SK-N-DZ (cell line): ENCODE measurements at places on chromosomes 16 and 17.

- DNase-seq, result no peak
Observed at GRCh38 chr17:64117981-64118979, 11.7 kb downstream of the ERN1 start.

- no peak for DNase-seq
Observed at GRCh38 chr16:16167927-16168326, 55.4 kb downstream of the ABCC6 start.

DNA sequence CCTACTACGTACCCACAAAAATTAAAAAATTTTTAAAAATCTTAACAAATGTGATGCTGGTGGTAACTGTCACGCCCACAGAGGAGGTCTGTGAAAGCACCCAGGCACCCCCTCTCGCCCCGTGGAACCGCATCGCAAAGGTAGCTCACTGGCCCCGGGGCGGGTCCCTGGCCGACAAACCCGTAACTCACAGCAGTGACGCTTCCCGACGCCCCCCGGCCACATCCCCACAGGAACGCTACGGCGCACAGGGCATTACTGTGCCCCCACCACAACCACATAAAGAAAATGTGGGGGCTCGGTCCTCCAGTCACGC lies 366 bp downstream of the ANKS3 start:
- DNase-seq, result no peak

- no peak for DNase-seq
Observed at GRCh38 chr16:22685459-22685830, 128.5 kb upstream of the HS3ST2 start.

DNA sequence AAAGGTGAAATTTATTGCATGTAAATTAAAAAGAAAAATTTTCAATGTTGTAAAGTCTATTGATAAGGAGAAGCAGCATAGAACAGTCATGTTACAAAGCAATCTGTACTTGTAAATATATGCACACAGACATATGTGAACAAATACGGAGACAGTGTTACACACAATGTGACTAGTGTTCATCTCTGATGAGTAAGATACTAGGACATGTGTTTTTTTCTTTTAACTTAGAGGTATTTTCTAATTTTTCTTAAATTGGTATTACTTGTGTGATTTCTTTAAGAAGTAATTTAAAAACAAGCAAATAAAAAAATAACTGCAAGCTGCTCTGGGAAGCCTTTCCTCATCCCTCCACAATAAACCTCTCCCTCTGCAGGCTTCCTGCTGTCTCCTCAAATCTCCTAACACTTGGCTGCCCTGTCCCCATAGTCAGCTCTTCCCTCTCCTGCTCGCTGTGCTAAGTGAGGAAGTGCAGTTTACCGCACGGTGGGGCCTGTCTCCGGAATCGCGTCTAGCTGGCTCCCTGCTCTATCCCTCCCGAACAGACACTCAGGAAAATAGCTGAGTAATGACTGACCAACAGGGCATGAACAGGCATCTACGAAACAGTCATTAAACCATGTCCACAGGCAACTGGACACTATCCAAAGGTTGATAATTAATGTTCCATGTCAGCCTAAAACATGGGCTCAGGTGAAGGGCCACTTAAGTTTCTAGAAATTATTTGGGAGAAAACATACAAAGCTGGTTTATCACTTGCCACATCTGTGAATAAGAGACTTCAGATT lies 35.9 kb downstream of the CMTM4 start:
- DNase-seq, result peak; percentile 81

- DNase-seq, result no peak
Observed at GRCh38 chr17:57528058-57528451, 217.0 kb downstream of the CCDC182 start.

GRCh38 chr17:41475421-41475820 lies 5.5 kb downstream of the KRT35 start:
- DNase-seq, result no peak

GRCh38 chr16:1929578-1930337 lies 11.5 kb upstream of the HS3ST6 start:
- DNase-seq, result peak; percentile 83

DNA sequence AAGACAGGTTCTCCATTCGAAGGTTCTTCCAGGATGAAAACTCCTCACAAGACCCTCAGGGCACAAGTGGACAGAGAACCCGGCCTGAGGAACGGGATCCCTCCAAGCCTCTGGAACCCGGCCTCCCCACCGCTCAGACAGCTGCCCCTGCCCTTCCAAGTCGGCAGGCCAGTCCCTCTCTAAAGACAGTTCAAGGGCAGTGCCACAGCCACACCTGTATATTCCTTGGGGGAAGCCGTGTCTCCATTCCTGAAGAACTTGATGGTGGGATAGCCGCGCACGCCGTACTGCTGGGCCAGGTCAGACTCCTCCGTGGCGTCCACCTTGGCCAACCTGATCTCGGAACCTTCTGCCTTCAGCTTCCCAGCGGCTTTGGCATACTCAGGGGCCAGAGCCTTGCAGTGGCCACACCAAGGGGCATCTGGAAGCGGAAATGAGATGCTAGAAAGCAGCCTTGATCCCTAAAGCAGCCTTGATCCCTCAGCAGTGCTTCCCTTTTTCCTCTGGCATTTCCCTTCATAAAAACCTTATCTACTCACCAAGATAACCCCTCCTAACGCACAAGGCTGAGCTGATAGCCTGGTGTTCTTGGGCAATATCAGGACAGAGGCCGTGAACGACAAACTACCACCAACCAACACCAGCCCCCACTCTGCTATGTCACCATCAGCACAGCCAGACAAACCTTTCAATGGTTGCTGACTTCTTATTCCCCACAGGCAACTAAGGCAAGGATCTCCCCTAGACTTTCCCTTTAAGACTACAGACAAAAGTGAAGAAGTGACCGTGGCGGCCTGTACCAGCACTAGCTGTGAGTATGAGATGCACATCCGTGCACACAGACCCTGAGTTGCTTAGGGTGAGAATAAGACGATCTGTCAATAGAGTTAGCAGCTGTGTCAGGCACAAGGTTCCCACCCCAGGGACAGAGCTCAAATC lies 1.1 kb downstream of the P4HB start:
- no peak for DNase-seq

GRCh38 chr17:14434506-14434905 lies 133.6 kb downstream of the HS3ST3B1 start:
- no peak for DNase-seq

DNA sequence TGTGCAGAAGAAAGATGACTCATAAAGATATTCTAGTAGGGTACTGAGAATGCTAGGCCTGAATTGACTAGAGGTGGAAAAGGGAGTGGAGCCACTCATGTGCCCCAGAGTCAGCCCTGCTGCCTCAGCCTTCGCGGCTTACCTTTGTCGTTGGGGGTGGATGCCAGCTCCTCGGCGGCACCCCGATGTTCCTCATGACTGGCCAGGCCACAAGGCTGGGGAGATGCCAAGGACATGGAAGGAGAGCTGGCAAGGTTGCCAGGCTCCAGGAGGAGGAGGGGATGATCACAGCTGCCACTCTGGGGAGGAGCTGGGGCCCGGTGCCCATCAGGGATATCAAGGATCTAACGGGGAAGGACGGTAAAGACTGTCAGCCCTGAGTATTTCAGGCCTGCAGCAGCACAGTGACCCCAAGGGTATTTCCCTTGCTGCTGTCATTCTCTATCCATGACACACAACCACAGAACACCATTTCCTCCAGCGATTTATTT lies 9.7 kb upstream of the SLC35B1 start:
- no peak for DNase-seq

GRCh38 chr16:15552507-15552906 lies 90.4 kb downstream of the MARF1 start:
- DNase-seq, result no peak

DNA sequence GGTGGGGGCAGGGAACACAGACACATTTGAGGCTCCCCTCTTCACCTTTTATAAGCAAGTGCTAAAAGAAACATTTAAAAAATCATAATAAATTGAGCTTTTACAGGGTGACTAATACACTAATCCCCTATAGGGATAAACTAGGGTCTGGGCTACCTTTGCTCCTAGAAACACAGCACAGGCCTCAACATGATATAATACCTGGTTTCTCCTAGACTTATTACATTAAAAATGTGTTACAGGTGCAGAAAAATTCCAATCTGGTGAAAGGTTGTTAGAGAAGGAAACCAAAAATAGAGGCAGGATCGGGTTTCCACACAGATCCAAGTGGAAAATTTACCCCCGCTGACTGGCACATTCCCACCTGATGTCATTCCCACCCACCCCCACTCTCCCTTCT lies 124.7 kb upstream of the NOG start:
- no peak for DNase-seq

DNA sequence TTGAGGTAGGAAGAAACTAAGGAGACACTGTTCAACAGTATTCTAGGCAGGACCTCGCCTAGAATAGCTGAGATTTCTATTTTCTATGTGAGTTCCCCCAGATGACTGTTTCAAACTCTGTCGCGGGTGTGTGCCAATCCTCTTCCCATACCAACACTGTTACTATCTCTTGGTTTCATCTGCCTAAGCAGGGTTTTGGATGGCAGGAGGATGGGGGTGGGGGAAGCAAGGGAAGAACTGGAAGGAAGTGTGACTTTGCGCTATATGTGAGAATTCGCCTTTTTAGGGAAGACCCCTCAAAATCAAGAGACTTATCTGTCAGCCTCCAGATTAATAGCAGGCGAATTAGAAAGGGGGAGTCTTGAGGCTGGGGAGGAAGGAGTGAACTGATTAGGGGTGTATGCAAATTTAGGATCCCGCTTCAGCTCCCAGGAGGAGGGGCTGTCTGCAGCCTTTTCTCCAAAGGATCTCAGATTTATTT lies 521 bp upstream of the G6PC3 start:
- DNase-seq, result peak; percentile 42

GRCh38 chr16:54460263-54460860 lies 173.8 kb upstream of the IRX3 start:
- no peak for DNase-seq

DNA sequence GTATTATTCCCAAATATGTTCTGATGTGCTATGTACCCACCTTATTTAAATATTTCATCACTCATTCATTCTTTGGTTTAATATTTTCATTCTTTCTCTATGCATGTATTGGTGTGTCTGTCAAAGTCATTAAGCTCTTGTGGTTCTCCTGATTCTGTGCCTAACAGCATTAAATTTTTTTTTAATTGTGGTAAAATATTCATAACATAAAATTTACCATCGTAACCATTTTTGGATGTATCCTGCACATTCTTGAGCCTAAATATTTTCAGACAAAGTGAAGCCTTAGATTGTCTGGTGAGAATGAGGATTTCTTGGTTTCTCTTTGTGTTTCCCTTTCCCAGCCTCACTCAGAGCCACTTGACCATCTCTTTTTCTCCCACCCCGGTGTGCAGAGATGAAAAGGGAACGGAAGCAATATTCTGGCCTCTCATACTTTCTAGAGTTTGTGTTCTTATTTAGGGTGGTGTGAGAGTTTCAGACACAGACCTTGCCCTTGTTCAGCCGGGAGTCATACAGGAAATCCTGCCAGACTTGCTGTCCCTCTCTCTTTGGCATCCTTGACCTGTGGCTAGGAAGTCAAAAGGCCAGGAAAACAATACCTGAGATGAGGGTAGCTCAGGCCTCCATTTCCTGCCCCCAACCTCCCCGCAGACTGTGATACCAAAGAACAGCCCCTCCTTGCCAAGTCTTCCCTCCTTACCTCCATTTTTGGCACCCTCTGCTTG lies 4.9 kb downstream of the CCL5 start:
- no peak for DNase-seq

- DNase-seq, result no peak
Observed at GRCh38 chr16:66422366-66422765, 4.7 kb upstream of the BEAN1 start.

GRCh38 chr17:73910821-73911515 lies 266.7 kb upstream of the SDK2 start:
- no peak for DNase-seq

DNA sequence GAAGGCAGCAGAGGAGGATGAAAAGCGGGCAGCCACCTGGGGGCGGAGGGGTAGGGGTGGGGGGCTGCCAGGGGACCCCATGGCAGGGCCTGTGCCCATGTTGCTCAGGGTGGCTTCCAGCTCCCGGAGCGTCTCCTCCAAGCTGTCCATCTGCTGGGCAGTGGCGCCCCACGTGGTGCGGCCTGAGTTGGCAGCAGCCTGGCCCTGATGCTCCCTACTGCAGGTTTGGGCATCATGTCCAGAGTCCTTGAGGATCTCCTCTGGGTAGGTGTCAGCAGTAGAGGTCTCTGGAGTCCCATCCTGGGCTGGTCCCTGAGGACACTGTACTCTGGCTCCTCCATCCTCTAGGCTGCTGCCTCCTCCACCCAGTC lies 60.9 kb downstream of the SRCIN1 start:
- no peak for DNase-seq

DNA sequence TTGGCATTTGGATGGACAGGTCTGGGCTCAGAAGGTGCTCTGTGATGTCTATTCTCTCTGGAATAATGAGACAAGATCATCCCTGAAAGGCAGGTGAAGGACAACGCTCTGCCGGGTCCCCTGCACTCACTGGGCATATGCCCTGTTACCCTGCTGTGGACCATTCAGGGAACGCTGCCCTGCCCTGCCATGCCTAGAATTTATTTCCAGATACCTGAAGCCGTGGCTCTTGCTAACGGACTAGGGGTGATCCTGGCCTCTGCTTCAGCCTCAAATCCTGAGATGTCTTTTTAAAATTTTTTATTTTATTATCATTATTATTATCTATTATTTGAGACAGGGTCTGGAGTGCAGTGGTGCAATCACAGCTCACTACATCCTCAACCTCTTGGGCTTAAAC lies 3.9 kb downstream of the SLC5A11 start:
- no peak for DNase-seq

GRCh38 chr17:17824783-17825614 lies 11.8 kb downstream of the SREBF1 start:
- no peak for DNase-seq

DNA sequence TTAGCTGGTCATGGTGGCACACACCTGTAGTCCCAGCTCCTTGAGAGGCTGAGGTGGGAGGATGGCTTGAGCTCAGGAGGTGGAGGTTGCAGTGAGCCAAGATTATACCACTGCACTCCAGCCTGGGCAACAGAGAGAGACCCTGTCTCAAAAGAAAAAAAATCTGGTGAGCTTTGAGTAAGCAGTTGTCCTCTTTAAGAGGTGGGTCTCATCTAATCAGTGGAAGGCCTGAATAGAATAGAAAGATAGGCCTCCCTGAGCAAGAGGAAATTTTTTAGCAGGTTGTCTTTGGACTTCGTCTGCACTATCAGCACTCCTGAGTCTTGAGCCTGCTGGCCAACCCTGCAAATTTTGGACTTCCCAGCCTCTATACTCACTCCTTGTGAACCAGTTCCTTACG lies 266.0 kb upstream of the ZFHX3 start:
- DNase-seq, result no peak
